ENCODE measurements at places on chromosomes 4 and X. TPM values are rescaled to one million over a fixed set of nuclear protein-coding genes. Genes with fewer than 3 reads are reported as not detected.

Gene SSX2
- not detected for total RNA-seq

Gene ITM2A
- total RNA-seq = 159 TPM

Gene FRMD7
- total RNA-seq = not detected

Gene ARX
- total RNA-seq = not detected

Gene SPACA5
- not detected for total RNA-seq

Gene RUFY3
- total RNA-seq = 30.0 TPM

Gene GLRA2
- total RNA-seq = not detected

Data from glomerular endothelial cell (primary cell).